ENCODE measurements at places on chromosomes 6 and 20.
A peak's percentile ranks its signal among the peaks of the same experiment; 100 is the strongest.

- no peak for DNase-seq
These were observed 91.2 kb downstream of the MAP3K5 start for GRCh38 chr6:136701045-136701444.

DNA sequence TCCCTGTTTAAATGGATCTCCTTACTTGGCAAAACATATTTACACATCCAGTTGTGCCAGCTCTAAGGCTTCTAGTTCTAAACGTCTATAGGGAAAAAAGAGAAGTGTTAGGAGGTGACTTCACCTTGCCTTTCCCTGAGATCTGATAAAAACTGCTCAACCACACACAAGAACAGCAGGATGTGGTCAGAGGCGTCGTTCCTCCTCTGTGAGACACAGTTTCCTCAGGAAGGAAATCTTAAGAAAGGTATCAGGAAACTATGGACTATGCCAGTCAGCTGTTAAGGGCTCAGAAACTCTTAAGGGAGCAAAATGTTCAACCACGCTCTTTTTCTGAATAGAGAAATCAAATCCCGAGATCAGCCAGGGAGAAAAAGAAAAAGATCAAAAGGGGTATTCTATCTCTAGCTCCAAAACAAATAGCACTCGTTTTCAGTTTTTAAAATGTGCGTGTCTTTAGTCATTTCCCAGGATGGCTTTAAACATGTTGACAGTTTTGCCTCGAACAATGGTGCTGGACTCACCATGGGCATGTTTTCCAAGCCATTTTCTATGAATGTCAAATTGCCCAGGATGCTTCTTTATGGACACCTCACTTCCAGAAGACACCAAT, 154.5 kb downstream of the HACE1 start:
- no peak for DNase-seq

DNA sequence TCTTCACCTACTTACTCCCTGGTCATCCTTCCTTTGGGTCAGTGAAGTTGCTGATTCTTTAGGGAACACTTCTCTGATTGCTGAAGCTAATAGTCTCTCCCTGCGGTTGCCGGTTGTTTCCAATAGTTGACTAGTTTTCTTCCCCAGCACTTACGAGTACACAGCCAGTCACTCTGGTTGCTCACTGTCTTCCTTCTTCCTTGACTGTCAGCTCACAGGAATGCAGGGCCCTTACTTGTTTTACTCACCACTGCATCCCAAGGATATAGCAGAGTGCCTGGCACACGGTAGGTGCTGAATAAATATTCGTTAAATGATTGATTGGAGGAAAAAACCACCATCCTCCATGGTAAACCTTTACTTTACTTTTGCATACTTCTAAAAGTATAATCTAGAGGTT, 345.0 kb downstream of the QKI start:
- DNase-seq, result no peak

- no peak for DNase-seq
These were observed 372.7 kb downstream of the CDKAL1 start for GRCh38 chr6:20906945-20907344.

- DNase-seq, result no peak
These were observed 19.5 kb upstream of the SLC22A7 start for GRCh38 chr6:43278524-43279078.

DNA sequence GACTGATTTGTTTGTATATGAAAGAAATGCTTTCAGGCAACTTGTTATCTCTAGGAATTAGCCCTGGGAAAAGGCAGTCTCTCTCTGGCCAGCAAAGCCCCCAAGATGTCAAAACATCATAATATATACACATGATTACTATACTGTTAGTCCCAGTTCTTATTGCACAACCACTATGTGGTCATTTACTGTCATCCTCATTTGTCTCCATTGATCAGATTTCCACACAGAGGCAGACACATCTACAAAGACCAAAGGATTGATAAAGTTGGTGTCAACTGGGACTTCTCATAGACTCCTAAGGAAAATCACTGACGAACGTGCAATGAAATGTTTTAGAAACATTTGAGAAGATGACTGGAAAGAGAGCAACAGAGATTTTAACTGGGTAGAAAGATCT, 71.9 kb upstream of the POPDC3 start:
- no peak for DNase-seq

DNA sequence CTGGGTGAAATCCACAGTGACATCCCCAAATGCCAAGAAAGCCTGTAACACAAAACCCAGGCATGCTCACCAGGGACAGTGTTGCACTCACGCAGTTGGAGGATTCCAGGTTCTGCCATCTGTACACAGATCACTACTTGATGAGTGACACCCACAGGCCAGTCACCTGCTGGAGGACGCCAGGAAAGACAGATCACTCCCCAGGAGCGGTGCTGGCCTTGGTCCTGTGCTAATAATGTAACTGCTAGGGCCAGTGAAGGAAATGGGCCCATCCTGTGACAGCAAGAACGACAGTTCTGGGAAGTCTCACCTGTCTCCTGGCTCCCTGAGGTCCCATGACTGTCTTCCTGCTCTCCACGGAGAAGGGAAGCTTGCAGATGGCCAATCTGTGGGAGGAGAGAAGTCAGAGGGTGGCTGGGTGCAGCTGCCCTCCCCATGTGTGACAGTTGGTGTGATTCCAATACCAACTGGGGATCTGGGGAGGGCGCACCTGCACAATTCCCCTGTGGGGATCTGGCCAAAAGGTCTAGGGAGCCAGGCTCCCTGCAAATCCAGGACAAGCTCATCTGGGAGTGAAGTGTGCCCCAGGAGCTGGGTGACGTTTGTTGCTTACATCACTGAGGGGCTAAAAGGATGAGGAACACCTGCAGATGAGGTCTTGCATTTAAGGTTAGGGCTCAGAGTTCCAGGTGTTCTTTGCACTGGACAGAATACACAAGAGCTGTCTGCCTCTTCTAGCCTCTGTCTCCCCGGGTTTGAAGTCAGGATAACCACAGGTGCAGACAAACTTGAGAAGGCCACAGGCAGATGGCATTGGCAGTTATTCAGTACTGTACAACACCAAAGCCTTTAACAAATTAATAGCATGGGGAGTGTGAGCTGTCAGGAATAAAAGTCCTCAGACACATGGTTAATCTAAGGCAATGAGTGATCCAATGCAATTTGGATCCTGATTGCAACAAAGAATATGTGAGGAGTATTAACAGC, 10.3 kb downstream of the ZNF337 start:
- no peak for DNase-seq

DNA sequence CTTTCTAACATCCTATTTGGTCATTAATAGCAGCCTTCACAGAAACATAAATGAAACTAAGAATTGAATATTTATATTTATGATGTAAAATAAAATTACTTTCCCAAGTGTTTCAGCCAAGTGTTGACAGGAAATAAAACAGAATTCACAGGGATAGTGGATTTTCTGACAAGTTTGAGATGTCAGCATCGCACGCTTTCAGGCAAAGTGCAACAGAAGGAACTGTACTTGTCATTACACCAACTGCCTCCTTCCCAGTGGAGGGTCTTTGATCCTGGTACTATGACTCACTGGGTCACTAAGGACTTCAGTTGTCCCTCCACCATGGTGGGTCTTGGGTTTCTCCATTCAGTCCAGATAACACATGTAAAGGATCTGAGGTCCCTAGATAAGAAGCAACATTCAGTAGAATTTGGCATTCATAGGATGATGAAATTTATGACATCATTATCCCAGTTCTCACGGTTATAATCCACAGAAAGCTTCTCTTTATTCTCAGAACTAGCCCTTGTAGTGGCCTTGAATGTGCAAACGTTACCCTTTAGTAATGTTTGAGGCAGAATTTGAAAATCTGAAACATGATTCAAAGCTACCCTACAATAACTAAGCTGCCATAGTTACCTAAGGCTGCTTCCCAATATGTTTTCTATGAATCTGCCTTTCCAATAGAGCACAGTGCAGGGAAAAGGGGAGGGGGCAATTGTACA, 3.8 kb upstream of the TNFAIP3 start:
- DNase-seq, result no peak

GRCh38 chr20:9940329-9940728, 94.5 kb upstream of the ANKEF1 start:
- no peak for DNase-seq

- peak; percentile 45 for DNase-seq
These were observed 417 bp downstream of the NFATC2 start for GRCh38 chr20:51542033-51542570.

DNA sequence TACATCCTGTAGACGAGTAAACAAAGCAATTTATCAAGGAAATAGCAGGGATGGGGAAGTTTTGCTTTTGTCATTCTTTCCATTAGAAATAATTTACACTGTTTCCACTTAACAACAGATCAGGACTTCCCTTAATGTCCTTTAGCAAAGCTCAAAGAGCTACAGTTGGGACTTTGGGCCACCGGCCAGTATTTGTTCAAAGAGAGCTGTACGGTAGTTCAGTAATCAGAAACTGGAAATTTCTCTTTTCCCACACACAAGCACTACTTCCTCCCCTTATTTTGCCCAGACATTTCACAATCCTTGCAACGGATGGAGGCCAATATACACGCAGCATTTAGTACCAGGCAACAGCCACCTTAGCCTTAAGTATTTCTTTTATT, 12.1 kb upstream of the HINT3 start:
- peak; percentile 34 for DNase-seq

DNA sequence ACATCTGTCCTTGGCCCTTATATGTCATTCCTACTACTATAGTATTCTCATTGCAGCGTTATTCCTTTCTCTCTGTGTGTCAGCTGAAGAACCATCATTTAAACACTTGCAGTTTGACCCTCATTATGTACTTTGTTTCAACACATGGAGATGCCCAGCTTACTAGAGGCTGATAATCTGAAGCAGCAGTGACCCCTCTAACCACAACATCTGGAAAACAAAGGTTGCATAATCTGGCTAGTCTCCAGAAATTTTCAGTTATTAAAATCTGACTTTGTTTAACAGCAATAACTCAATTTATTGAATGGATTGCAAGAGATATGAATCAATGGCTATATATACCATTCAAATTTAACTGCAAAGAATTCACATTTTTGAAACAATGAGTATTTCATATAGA, 6.6 kb upstream of the PHIP start:
- no peak for DNase-seq

DNA sequence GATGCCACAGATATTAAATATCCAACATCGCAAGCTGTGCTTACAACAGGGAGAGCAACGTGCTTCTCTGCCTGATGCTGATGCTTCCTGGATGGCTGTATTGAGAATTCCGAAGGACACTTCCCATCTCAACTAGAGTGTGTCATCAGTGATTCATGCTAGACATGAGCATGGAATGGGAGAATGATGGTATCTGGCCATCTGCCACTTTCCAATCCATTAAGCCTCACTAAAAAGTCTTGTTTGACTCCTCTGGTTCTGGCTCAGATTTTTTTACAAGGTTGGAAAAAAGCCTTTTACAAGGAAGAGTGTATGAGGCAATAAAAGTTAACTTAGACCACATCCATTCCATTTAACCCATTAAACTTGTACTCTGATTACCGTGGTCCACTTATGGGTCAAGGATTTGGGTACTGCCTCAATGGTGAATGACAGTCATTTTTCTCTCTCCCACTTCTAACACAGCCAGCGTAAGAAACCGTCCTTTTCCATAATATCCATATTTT, 265.3 kb downstream of the UST start:
- DNase-seq, result no peak

- DNase-seq, result no peak
These were observed 504.0 kb upstream of the PTCHD4 start for GRCh38 chr6:48615041-48615440.

GRCh38 chr20:44866703-44867335, 18.7 kb upstream of the YWHAB start:
- DNase-seq, result no peak

DNA sequence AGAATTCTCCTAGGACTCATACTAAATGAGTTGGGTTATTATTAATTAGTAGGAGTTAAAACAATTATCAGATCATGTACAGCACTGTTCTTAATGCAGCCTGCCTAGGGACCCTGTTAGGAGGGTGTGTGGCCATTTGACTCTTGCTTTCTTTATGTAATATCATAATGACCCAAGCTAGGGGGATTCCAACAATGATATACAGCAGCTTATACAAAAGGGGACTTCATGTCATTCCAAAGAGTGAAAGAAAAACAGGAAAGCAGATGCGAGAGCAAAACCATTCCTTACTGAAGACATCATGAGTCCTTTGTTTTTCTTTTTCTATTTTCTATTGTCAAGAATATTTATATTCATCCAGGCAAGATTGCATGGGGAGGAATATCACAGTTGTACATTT, 455.2 kb downstream of the PLCB1 start:
- DNase-seq, result no peak

- no peak for DNase-seq
These were observed 26.4 kb downstream of the ARMC2 start for GRCh38 chr6:108874470-108875160.

DNA sequence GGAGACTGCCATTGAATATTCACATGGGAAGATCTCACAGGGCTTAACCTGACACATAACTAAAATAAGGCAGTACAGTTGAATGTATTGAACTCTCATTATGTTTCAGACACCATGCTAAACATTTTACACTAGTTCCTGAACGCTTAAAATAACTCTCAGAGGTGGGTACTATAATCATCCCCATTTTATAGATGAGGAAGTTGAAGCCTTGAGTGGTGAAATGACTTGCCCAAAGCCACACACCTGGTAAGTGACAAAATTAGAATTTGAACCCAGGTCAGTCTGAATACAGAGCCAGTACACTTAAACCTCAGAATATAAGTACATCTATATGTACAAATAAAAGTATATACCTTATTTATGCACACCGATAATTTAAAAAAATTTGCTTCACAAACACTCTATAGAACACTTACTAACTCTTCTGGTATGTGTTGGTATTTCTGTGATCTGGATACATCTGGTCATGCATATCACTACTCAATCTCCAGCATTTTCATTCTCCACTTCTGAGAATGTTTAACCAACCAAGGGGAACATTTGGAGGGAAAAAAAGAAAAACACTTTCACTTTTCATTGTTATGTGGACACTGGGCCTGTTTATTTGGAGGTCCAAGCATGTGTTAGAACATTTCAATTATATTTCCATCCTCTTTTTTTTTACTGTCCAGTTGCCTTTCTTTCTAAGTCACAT, 4.6 kb upstream of the BICRAL start:
- no peak for DNase-seq

DNA sequence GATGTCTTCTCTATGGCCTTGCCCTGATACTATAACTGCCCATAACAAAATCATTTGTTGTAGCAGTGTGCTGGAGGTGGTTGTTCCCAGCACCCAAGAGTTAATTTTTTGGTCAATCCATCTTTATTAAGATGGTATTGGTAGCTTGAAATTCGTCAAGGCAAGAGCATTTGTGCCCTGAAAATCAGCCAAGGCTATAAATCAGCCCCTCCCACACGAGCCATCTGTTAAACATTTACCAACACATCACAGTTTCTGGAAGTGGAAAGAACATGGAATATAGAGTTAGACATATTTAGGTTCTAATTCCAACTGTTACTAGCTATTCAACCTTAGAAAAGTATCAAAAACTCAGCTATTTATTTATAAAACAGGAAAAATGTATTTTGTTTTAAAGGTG, 888.4 kb upstream of the GJE1 start:
- peak; percentile 17 for DNase-seq

- no peak for DNase-seq
These were observed 8.4 kb downstream of the UCKL1 start for GRCh38 chr20:63947638-63948456.

- no peak for DNase-seq
These were observed 45.9 kb downstream of the RIPOR3 start for GRCh38 chr20:50645253-50646068.

Measured in right hindlimb (tissue), 1 donor.